ENCODE measurements at places on chromosomes 7 and 10. TPM values are rescaled to one million over a fixed set of nuclear protein-coding genes. Genes with fewer than 3 reads are reported as not detected.

GRCh38 chr10:61894133-61894532 is 7.4 kb upstream of the ARID5B start:
- no peak for DNase-seq

- DNase-seq = no peak
These were observed 77.1 kb upstream of the DUSP5 start for GRCh38 chr10:110420401-110421193.

Gene IFIT1B
- total RNA-seq = not detected

GRCh38 chr7:132895231-132895630 is 186.7 kb downstream of the CHCHD3 start:
- no peak for DNase-seq

GRCh38 chr7:128383776-128384175 is 22.3 kb upstream of the PRRT4 start:
- DNase-seq = no peak
